ENCODE measurements at places on chromosomes 5 and 9. TPM values are rescaled to one million over a fixed set of nuclear protein-coding genes. Genes with fewer than 3 reads are reported as not detected.
A peak's percentile ranks its signal among the peaks of the same experiment; 100 is the strongest.

DNA sequence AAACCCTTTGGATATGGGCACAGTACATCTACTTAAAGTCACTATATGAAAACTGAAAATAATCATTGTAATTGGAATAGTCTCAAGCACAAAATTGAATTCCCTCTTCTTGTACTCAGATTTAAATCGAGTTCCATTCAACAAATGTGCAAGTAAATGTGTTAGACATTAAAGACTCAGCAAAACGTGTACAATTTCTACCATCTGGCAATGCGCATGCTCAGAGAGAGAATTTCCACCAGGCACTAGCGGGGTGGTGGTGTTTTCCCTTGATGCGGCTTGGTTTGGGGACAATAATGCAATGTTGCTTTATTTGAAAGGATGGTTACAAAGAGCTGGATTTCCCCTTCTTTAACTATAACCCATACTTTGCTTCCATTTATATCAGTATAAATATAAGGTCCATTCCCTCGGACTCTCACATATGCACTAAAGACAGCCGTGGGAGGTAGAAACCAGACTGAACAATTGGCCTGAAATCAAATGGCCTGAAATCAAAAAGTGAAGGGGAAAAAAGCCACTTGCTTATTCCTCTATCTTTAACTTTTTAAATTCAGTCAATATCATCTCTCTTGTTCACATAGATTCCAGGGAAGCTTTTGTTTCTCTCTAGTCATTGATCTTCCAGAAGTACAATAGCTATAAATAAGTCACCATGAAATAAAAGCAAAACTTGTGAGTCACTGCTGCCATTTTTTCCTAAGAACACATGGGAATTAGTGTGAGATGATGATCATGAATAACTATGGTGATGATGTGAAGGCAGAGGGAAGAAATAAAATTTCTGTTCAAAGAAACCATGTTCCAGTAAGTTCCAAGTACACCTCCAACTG, 59.2 kb downstream of the ADAMTS12 start:
- no peaks in the 10 kb centered on the region for H3K27me3 ChIP-seq
- DNase-seq = no peak
- H3K36me3 ChIP-seq = no peaks in the 10 kb centered on the region
- no peak overlapping the region for H3K27ac ChIP-seq

DNA sequence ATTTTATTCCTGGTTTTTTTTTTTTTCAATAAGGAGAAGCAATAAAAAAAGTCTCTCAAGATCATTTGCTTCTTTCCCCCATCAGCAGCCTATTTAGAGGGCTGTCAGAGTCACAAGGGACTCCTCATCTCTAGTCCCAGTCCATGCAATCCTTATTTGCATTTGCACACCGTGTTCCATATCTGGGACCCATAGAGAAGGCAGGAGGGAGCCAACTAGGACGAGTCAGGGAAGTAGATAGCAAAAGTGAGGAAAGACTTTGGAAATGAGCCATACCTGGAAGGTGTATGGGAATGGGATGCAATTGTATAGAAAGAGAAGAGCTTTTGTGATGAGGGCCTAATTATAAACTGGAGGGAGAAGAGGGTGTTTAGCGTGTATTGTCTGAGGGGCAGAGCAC, 160.0 kb downstream of the PIK3R1 start:
- H3K27me3 ChIP-seq = peaks cover 9% of the 10 kb centered on the region
- no peaks in the 10 kb centered on the region for H3K36me3 ChIP-seq
- DNase-seq = no peak
- H3K4me1 ChIP-seq = no peaks in the 10 kb centered on the region
- H3K4me3 ChIP-seq = no peak overlapping the region

Gene LMNB1
- total RNA-seq = 134 TPM

DNA sequence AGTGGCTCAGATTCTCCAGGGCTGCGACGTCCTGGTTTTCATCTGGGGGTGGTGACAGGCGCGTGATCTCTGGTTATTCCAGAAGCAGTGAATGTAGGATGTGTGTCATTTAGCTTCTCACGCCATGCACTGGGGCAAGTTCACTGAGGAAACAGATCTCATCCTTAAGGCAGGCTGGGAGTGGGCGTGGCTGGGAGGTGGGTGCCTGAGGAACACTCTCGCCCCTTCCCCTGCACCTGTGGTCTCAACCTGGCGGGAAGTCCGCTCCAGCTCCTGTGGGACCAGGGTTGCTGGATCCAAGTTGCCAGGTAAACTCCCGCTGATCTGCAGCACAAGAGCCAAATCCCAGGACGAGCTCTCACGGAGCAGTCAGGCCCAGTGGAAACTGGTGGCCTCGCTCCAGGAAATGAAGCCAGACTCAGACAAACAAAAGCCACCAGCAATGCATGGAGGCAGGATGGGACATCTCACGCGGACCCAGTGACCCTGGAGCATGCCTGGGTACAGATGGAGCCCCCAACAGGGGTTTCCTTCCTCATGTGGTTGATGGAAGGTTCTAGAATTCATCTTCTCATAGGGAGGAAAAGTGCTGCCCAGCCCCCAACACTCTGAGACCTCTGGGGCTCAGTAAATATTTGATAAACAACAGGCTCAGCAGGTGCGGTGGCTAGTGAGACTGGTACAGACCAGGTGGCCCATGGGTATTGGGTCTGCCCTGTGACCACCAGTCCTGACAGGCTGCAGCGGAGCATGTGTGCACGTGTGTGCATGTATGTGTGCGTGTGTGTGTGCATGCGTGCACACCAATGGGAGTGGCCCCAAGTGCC, 16.3 kb upstream of the SLC12A7 start:
- no peaks in the 10 kb centered on the region for H3K4me1 ChIP-seq
- H3K36me3 ChIP-seq = no peaks in the 10 kb centered on the region
- no peak overlapping the region for H3K4me3 ChIP-seq

- no peaks in the 10 kb centered on the region for H3K4me1 ChIP-seq
- H3K36me3 ChIP-seq = no peaks in the 10 kb centered on the region
- no peak for DNase-seq
- no peak overlapping the region for H3K27ac ChIP-seq
Observed at GRCh38 chr9:68462105-68462775, 78.4 kb downstream of the TMEM252 start.

GRCh38 chr5:33776151-33776660, 115.6 kb downstream of the ADAMTS12 start:
- no peaks in the 10 kb centered on the region for H3K36me3 ChIP-seq
- DNase-seq = no peak
- H3K27ac ChIP-seq = no peak overlapping the region
- H3K4me1 ChIP-seq = peaks cover under 1% of the 10 kb centered on the region

GRCh38 chr5:164680216-164680615, 1174.8 kb downstream of the MAT2B start:
- H3K4me3 ChIP-seq = no peak overlapping the region
- H3K27ac ChIP-seq = no peak overlapping the region
- no peaks in the 10 kb centered on the region for H3K27me3 ChIP-seq

Gene RAD17
- 18.4 TPM for total RNA-seq

- DNase-seq = no peak
- no peaks in the 10 kb centered on the region for H3K27me3 ChIP-seq
- H3K27ac ChIP-seq = no peak overlapping the region
- peaks cover 3% of the 10 kb centered on the region for H3K36me3 ChIP-seq
- no peak overlapping the region for H3K4me3 ChIP-seq
- H3K4me1 ChIP-seq = no peaks in the 10 kb centered on the region
Observed at GRCh38 chr9:112696461-112696860, 21.5 kb downstream of the INIP start.

Gene PCDHGC3
- 36.1 TPM for total RNA-seq

GRCh38 chr5:127957701-127958239, 125.8 kb upstream of the SLC12A2 start:
- no peak overlapping the region for H3K27ac ChIP-seq
- no peak for DNase-seq
- H3K4me1 ChIP-seq = peaks cover 44% of the 10 kb centered on the region
- no peaks in the 10 kb centered on the region for H3K36me3 ChIP-seq
- H3K4me3 ChIP-seq = no peak overlapping the region

DNA sequence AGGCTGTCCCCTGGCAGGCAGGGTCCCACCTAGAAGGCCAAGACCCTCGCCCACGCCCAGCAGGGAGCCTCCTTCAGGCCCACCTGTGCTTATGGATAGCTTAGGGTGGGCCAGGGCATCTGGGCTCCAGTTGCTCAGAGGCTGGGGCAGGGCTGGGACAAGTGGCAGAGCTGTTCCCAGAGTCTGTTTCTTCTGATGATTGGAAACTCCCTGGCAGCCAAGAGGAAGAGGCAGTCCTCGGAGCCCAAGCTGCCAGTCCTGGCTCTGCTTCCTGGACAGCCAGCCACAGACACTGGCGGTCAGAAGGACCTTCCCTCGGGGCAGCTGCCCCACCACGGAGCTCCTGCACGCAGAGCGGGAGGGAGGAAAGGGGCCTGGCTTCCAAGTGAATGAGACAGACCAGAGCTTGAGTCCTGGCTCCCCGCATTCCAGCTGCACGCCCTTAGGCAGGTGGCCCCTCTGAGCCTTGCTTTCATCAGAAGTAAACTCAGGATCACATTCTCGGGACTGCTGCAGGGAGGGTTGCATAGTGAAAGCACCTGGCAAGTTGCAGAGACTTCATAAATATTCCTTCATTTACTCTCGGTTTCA, 37.9 kb upstream of the GABRP start:
- H3K36me3 ChIP-seq = no peaks in the 10 kb centered on the region
- H3K4me3 ChIP-seq = no peak overlapping the region
- DNase-seq = peak; percentile 46
- peaks cover 6% of the 10 kb centered on the region for H3K4me1 ChIP-seq
- peaks cover 3% of the 10 kb centered on the region for H3K27me3 ChIP-seq

DNA sequence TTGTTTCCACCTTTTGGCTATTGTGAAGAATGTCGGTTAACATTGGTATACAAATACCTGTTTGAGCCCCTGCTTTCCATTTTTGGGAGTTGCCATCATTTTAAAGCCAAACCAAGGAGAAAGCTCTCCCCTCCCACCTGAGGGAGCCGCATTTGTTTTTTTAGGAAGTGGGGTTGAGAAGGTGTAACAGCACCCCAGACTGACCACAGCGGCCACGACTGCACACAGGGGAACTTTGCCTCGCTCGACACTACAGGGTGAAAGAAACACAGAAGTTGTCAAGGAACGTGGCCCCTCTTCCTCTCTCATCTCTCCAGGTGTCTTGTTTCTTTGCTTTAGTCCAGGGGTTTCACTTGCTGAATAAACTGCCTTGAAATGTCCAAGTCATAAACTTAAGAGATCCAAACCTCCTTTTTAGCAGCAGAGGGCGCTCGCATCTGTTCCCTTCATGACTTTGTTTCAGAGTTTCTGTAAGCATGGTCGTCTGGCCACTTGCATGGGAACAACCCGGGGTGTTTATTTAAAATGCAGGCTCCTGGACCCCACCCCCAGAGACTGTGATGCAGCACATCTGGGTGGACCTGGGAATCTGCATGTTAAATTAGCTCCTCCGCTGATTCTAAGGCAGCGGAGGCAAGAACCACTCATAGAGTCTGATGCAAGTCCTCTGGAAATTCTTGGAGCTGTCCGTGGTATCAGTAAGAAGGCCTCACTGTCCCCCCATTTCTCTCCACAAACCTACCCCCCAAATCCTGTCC, 2.1 kb upstream of the TTLL11 start:
- H3K4me3 ChIP-seq = no peak overlapping the region
- H3K4me1 ChIP-seq = peaks cover 11% of the 10 kb centered on the region
- peak; percentile 74 for DNase-seq
- H3K27me3 ChIP-seq = no peaks in the 10 kb centered on the region
- no peaks in the 10 kb centered on the region for H3K36me3 ChIP-seq

Gene PTGES
- not detected for total RNA-seq

- no peak for DNase-seq
- H3K4me1 ChIP-seq = no peaks in the 10 kb centered on the region
- no peak overlapping the region for H3K27ac ChIP-seq
- H3K27me3 ChIP-seq = no peaks in the 10 kb centered on the region
- no peaks in the 10 kb centered on the region for H3K36me3 ChIP-seq
Observed at GRCh38 chr5:60533789-60534188, 166.2 kb downstream of the DEPDC1B start.

Gene RNF183
- total RNA-seq = not detected

GRCh38 chr5:88304356-88304755, 35.7 kb upstream of the TMEM161B start:
- H3K27me3 ChIP-seq = no peaks in the 10 kb centered on the region
- no peak for DNase-seq
- H3K36me3 ChIP-seq = no peaks in the 10 kb centered on the region
- H3K4me3 ChIP-seq = no peak overlapping the region

DNA sequence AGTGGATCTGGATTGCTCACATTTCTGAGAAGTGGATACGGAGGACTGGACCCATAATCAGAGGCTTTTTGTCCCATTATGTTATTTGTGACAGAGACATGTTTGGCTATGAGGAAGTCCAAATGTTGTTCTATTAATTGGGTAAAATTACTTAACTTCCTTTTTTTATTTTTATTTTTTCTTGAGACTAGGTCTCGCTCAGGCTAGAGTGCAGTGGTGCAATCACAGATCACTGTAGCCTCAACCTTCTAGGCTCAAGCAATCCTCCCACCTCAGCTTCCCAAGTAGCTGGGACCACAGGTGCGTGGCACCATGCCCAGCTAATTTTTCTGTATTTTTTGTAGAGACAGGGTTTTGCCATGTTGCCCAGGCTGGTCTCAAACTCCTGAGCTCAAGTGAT, 11.9 kb upstream of the PGGT1B start:
- H3K36me3 ChIP-seq = no peaks in the 10 kb centered on the region
- no peaks in the 10 kb centered on the region for H3K27me3 ChIP-seq

- no peak overlapping the region for H3K27ac ChIP-seq
- DNase-seq = no peak
- H3K4me1 ChIP-seq = peaks cover 16% of the 10 kb centered on the region
- no peaks in the 10 kb centered on the region for H3K27me3 ChIP-seq
Observed at GRCh38 chr5:109740966-109741365, 51.2 kb downstream of the MAN2A1 start.

Gene UGCG
- 38.5 TPM for total RNA-seq

GRCh38 chr9:73680831-73681230, 529.2 kb downstream of the ANXA1 start:
- H3K27me3 ChIP-seq = no peaks in the 10 kb centered on the region
- no peak overlapping the region for H3K27ac ChIP-seq
- H3K36me3 ChIP-seq = no peaks in the 10 kb centered on the region

DNA sequence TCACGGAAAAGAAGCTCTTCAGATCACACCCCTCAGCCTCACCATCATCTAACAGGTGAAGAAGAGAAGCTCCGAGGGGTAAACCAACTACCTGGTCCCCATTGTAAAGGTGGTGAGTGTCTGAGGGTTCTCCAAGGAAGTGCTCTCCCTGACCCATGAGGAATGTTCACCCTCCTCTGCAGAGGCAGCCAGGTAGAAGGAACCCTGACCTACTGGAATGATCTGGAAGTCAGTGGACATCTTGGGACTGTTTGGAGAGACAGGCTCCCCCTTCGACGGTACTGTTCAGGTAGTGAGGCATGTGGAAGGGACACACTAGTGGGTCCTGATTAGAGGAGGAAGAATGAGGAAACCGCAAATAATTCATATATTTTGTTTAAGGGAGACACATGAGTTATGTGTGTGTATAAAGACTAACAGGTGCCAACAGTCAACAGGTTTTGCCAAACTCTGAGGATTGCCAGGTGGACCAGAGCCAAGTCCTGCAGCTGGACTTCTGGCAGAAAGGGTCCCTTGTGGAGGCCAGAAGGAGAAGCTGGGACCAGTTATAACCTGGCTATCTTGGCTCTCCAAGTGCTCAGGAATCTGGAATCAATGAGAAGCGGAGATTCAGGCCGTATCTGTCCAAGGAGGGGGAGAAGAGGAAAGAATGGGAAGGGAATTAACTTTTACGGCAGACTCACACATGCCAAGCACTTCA, 3.0 kb upstream of the ZBTB34 start:
- no peak for DNase-seq
- H3K27ac ChIP-seq = no peak overlapping the region
- no peaks in the 10 kb centered on the region for H3K36me3 ChIP-seq

GRCh38 chr9:131759017-131759647, 19.3 kb upstream of the RAPGEF1 start:
- no peaks in the 10 kb centered on the region for H3K4me1 ChIP-seq
- H3K27ac ChIP-seq = no peak overlapping the region
- DNase-seq = no peak
- H3K36me3 ChIP-seq = no peaks in the 10 kb centered on the region

GRCh38 chr5:172586125-172587060, 54.7 kb upstream of the NEURL1B start:
- H3K27me3 ChIP-seq = no peaks in the 10 kb centered on the region
- no peaks in the 10 kb centered on the region for H3K36me3 ChIP-seq
- H3K4me3 ChIP-seq = no peak overlapping the region
- H3K4me1 ChIP-seq = no peaks in the 10 kb centered on the region

Measured in endothelial cell of umbilical vein (primary cell).